Stimulated activated CD8-positive, alpha-beta memory T cell treated with anti-CD3 and anti-CD28 coated beads, Interleukin-4, amount 100 ng/mL, for 48 hours (primary cell): ENCODE measurements at places on chromosomes 2 and 18.

- no peak for DNase-seq
Measured at GRCh38 chr2:225742487-225742886, 343.0 kb downstream of the NYAP2 start.

DNA sequence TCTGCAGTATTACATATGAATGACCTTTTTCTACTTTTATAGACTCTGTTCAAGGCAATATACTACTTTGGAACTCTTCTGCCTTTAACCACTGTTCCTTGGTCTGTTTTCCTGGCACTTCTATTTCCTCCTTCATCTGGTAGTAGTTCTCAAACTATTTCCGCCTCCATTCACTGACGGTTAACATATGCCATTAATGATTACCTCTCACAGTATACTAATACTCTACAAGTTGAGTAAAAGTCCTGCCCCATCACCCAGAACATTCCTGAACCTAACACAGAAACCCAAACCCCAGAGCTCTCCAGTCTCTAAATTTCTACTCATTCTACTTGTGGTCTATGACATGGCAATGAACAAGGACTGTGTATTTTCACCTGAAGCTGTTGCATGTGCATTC, 4.5 kb downstream of the GFPT1 start:
- DNase-seq: no peak

DNA sequence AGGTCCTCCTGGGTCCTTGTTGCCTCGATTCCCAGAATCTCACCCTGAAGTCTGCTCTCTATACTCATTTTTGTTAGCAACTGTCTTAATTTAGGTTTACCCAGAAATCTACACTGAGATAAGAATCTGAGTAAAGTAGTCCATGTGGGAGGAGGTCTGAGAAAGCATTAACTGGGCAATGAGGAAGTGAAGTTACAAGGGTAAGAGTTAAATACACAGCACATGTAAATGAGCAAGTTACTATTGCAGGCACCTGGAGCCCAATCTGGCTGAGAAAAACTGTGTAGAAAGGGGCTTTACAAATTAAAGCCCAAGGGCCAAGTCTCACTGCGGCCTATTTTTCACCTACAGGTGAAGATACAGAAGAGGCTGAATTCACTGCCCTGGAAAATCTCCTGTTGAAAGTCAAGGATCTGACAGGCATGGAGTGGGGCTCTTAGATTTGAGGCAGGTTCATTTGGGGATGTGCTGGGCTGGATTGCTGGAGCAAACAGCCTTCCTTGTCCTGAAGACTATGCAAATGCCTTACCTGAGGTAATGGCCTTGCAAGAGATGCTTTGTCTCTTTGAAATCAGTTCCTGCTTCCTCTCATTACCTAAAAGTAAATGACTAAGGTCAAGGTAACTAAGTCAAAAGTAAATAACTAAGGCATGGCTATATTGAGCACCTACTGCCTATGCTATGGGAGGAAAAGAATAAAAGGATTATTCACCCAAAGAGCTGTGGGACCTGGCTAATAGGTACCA, 84.4 kb upstream of the DYNAP start:
- DNase-seq: no peak

DNA sequence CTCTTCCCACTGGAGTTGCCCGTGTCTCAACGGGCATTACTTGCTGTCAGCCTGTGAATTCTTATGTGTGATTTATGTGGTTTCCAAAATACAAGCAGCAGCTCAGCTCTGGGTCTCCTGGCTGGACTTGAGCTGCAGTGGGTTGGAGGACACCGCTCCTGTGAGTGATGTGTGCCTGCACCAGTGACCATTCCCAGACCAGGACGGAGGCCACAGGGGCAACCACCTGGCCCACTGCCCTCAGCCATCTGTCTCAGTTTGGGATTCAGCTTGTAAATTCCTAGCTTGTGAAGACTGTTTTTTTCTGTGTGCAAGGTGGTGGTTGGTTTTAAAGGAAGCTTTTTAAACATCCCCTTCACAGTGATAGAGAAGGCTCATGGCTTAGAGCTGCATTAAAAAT, 261.0 kb downstream of the BCL2 start:
- DNase-seq: no peak

DNA sequence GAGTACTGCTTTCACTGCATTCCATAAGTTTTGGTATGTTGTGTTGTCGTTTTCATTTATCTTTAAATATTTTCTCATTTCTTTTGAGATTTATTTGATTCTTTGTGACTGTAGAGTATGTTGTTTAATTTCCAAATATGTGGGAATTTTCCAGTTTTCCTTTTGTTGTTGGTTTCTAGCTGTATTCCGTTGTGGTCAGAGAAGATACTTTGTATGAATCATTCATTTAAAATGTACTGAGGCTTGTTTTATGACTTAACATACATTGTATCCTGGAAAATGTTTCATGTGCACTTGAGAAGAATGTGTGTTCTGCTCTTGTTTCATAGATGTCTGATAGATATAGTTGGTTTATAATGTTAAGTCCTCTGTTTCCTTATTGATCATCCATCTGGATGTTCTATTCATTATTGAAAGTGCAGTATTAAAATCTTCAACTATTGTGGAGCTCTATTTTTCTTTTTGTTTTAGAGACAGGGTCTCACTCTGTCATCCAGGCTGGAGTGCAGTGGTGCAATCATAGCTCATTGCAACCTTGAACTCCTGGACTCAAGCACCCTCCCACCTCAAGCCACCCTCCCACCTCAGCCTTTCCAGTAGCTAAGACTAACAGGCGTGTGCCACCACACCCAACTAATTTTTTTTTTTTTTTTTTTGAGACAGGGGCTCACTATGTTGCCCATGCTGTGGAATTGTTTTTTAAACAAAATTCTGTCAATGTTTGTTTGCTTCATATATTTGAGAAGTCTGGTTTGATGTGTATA, 96.8 kb downstream of the TAF4B start:
- no peak for DNase-seq
